ENCODE measurements at places on chromosomes 4 and X.
A peak's percentile ranks its signal among the peaks of the same experiment; 100 is the strongest.

GRCh38 chrX:29432534-29432933 is 782.8 kb upstream of the MAGEB2 start:
- no peak for DNase-seq

GRCh38 chrX:101208152-101208905 is 11.3 kb upstream of the DRP2 start:
- DNase-seq: no peak

GRCh38 chr4:29243054-29243453 is 1477.1 kb upstream of the PCDH7 start:
- DNase-seq: no peak

GRCh38 chrX:56130031-56130430 is 102.1 kb upstream of the KLF8 start:
- DNase-seq: no peak

DNA sequence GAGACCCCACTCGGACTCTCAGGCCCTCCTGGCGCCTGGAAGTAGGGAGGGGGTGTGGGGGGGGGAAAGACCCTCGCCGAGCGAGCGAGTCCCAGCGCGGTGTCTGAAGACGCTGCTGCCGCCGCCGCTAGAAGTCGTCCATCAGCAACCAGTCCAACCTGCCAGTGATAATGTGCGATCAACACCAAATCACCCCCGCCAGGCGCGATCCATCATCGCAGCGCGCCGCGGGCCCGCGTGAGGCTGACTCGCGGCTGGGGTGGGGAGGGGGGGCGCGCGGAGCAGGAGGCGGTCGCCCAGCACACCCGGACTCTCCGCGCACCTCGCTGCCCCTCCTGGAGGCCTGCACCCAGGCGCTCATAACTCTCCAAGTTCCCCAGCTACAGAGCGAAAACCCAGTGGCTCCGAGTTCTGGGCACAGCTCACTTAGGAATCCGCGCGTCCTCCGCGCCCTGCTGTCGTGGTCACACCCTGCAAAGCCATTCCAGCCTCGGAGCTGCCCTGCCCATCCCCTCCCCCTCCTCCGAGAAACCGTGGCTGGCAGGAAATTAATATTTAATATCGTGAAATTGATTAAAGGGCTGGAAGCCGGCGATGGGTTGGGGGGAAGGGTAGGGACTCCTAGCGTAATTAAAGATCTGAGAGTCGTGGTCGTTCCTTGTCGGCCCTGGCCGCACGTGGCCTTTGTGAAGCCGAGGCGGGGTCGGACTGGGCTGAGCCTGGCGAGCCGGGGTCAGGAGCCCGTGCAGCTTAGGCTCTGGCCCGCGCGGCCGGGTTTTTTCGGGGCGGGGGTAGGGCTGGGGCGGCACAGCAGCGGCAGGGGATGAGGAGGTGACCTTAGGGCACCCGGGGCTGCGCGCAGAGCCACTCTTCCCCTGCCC is 58.1 kb upstream of the BCOR start:
- DNase-seq: no peak

DNA sequence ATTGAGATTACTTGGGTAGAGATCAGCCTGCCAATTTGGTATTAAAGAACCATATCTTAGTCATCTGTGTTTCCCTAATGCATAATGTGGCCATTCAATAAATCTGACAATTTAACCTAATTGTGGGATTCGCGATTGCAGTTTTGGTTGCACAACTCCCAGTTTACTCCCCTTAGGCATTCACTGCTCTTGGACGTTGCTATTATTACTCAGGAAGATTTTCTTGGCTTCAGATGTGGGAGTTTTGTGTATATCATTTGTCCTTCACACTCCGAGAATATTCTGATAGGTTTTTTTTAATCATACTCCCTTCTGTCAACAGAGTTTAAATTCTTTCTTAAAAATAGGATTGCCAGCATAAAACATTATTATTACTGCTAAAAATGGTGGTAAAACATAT is 22.0 kb upstream of the TRPC3 start:
- DNase-seq: no peak

DNA sequence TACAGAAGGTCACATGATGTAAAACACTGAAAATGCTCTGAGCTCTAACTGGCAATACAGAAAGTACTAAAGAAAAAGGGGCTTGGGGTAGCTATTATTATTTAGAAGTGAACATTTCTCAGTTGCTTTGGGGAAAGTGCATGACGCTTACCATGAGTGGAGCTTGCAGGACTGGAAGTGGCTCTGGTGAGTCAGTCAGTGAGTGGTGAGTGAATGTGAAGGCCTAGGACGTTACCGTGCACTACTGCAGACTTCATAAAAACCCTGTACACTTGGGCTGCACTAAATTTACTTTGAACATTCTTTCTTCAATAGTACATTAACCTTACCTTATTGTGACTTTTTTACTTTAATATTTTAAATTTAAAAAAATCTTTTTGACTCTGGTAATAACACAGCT is 89.3 kb upstream of the ENPP6 start:
- peak; percentile 30 for DNase-seq

DNA sequence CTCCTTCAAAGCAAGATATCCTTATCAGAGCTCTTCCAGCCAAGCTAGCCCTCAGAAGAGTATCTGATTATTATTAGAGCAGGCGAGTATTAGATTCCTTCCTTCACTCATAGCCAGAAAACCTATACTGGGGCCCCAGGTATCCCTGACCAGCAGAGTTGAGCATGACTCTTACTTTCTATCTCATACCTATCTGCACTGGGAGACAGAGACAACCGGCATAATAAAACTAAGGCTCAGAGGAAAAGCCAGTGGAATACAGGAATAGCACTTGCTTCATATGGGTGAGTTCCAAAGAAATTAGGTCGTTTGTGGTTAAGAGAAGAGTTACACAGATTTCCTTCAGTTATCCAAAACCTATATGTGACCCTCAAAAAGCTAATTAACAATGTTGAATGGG is 41.8 kb upstream of the COX7B2 start:
- no peak for DNase-seq

- DNase-seq: no peak
Observed at GRCh38 chr4:7083597-7084563, 16.0 kb upstream of the GRPEL1 start.

DNA sequence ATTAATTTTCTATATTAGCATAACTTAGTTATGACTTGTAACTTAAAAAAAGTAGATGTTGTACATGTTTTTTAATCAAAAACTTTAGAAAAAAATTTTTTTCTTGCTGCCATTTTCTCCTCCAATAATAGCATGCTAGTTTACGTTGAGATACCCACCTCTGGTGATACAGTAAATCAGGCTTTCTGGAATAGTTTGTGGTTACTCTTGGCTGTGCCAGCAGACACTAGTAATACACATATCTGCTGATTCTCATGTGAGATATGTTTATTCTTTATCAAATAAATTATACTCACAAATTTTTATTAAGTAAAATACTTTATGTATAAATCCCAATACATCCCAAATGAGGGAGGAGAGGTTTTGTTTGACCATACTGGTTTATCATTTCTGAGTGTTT is 117.3 kb downstream of the KLHL8 start:
- no peak for DNase-seq

DNA sequence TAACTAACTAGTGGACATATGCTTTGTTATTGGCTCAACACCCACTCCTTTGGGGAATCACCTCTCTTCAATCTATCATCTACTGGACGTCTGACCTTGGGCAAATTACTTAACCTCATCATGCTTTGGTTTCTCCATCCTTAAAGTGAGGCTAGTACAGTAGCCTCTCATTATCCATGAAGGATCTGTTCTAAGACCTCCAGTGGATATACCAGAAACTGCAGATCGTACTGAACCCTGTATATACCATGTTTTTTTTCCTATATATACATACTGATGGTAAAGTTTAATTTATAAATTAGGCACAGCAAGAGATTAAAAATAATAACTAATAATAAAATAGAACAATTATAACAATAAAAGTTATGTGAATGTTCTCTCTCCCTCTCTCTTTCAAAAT is 56.2 kb downstream of the HMGB3 start:
- no peak for DNase-seq

DNA sequence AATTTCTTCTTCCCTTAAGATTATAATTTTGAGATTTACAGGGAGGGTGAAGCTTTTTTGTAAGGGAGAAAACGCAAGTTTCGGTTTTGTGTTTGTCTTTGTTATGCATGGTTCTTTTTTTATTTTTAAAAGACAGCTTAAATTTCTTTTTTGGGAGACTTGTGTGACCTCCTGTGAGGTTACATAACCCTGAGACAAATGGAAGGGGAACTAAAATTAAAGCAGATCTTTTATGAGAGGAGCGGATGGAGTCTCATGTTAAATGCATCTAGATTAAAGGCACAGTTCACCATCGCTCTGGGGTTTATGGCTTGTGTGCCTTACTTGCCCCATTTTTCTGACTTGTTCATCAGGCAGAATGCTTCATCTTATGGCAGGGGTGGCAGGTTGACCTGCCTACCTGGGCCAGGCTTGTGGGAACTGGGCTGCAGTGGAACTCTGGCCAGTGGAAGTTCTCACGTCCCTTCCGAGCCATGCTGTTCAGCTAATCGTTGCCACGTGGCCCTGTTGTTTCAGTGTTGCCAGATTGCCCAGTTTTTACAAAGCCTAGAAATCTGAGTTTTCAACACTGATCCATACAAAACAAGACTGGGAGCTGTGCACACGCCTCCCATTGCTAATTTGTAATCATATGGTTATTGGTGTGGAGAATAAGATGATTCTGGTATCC is 291.8 kb downstream of the ARHGAP10 start:
- DNase-seq: no peak

DNA sequence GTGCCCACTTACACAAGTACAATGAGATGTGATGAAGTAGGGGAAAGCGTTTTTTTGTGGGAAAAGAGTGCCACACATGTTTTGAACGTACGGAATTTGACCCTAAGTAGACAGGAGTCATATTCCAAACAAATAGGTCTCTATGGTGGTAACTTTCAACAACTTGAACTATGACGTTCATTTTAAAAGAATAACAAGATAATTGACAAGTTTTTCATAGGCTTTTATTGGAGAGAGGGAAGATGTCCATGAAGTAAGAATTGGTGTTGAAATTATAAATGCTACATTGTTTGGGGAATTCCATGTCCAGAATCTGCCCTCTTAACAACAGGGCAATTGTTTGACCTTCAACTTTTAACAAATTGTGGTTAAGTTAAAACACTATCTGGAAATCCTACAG is 126.5 kb downstream of the GASK1B start:
- no peak for DNase-seq

DNA sequence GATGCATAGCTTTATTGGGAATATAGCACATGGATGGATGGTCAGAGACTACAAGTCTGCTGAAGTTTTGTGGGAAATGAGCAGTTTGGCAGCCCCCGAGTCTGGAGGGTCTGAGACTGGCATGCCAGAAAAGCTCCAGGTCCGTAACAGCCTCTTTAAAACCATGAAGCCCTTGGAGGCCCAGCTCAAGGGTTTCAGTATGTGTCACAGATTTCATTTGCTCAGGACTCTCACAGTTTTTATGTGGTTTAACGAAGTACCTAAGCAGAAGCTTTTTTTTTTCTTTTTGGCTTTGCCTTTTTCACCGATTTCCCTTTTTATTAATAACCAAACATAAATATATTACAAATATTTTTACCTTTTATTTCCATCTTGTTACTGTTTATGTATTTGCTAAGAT is 30.6 kb upstream of the TMEM184C start:
- DNase-seq: no peak

DNA sequence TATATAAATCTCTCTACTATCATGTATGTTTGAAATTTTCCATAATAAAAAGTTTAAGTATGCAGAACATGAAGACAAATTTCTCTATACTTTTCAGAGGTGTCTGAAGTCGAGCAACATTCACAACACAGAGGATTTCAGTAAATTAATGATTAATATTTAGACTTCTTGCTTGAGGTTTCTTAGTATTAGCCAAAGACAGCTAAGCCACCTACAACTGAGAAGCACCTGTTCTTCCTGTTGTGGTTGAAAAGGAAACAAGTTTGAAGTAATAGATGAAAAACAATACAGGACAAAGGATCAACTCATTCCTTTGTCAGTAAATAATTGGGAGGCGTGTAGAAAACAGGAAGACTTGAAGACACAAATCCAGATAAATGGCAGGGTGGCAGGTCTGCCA is 21.1 kb downstream of the SCML1 start:
- DNase-seq: no peak

DNA sequence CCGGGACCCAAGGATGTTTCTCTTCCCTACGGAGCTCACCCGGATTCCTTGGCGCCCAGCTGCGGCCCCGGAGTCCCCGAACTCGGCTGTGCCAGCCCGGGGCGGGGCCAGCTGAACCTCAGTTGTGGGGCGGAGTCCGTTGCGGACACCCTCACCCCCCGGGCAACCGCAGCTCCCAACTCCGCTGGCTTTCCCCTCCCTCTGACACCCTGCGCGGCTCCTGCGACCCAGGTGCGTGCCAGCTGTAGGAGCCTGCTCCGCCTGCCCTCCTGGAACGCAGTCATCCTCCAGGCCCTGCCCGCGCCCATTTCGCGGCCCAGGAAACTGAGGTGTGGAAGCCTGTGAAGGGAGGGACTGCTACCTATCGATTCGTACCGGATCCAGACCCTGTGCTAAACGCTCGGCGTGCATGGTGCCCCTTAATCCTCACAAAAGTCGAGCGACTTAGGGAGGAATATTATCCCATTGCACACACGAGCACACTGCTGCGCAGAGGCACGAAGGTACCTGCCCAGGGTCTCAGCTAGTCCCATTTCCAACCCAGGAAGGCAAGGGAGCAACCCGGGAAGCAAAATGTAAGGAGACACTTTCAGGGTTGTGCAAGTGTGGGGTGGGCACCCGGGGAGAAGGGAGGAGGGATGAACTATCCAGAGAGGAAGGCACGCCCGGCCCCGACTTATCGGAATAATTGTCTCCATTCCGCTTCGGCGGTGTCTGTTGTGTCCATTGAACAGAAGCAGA is 12.3 kb downstream of the MSX1 start:
- DNase-seq: no peak

DNA sequence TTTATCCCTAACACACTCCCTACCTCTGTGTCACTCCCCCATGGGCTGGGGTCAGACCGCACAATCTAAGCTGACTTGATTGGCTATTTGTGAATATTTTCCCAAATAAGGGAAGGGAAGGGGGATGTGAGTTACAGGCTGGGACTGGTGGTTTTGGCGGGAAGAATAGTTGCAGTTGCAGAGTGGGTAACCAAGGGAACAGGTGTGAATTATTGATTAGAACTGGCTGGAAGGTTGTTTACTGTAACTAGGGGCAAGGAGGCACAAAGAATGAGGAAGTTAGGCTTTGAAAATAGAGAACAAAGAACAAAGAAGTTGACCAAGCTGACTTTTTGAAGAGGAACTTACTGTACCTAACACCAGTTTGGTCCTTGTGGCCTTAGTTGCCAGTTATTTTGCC is 88.0 kb upstream of the XAGE2 start:
- no peak for DNase-seq

DNA sequence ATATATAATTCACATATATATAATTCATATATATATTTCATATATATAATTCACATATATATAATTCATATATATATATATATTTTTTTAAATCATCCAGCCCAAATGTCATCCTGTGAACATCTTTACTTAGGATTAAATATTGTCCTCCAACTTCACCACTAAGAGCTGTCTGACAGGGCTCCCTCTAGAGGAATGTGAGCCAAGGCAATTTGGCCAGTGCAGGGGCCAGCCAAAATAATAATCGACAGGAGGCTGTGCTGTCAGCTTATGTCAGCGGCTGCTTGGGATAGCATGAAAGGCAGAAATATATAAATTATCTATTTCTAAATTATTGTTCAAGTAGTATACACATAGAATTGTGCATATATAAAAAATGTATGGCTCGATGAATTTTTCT is 29.5 kb downstream of the EGFL6 start:
- DNase-seq: no peak

- DNase-seq: no peak
Observed at GRCh38 chr4:38682336-38682735, 18.3 kb downstream of the KLF3 start.

- no peak for DNase-seq
Observed at GRCh38 chr4:25903900-25904747, 9.9 kb upstream of the SMIM20 start.

Data from right atrium auricular region (tissue), 2 donors.